ELR (cell line): ENCODE measurements at places on chromosomes 4 and X.
A peak's percentile ranks its signal among the peaks of the same experiment; 100 is the strongest.

GRCh38 chr4:93842601-93843252 is 14.2 kb downstream of the ATOH1 start:
- DNase-seq = no peak

DNA sequence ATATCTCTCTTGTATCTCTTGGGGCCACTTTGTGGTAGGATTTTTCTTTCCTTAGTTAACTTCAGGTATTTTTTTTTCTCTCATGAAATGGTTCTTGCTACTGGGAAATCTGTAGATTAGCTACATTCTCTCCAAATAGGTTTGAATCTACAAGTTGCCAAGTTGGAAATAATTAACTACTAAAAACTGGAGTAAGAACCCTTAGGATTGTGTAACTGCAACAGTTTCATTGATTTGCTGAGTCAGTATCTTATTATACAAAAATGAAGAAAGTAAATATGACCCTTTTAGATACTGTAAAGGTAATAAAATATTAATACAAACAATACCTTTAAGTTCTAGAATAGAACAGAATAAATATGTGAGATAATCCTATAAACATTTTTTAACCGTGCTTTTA is 327.9 kb downstream of the CXXC4 start:
- DNase-seq = no peak

GRCh38 chr4:156169861-156170260 is 216.2 kb upstream of the CTSO start:
- peak; percentile 6 for DNase-seq

GRCh38 chr4:126548890-126549289 is 1083.9 kb upstream of the INTU start:
- no peak for DNase-seq

GRCh38 chrX:74535086-74535407 is 79.4 kb downstream of the RLIM start:
- DNase-seq = no peak

- no peak for DNase-seq
These were observed 19.6 kb downstream of the FAT1 start for GRCh38 chr4:186704057-186704456.

GRCh38 chr4:139955600-139955999 is 198.4 kb downstream of the MAML3 start:
- DNase-seq = no peak

DNA sequence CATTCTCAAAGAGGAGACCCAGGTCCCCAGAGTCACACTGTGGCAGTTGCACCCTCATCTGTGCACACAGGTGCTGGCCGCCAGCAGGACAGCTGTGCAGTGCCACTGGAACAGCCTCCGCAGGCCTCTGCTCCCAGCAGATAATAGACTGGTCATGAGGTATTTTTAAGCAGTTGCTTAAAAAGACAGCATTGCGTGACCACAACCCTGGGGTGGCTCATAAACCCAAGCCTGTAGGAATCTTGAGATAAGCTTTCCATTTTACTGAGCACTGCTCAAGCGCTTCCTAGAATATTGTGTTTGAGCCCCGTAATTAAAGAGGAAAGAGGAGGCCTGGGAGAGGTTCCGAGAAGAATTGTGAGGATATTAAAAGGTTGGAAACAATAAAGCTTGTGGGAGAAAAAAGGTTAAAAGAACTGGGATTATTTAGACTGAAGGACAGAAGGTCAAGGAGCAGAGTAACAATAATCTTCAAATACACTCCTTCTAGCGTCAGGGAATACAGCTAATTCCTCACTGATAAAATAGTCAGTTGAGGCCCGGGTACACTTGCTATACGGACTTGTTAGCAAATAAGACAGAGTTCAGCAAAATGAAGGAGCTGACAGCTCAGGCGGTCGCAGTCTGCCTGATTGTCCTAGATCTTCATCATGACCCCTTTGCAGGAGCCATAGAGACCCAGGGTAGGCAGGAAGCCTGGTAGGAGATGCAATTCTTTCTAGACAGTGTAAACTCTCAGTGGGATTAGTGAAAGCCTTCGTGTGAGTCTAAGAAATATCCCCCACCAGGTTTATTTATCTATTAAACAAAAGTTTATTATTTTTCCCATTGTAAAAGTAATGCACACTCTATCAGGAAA is 86.2 kb upstream of the KIT start:
- DNase-seq = no peak

DNA sequence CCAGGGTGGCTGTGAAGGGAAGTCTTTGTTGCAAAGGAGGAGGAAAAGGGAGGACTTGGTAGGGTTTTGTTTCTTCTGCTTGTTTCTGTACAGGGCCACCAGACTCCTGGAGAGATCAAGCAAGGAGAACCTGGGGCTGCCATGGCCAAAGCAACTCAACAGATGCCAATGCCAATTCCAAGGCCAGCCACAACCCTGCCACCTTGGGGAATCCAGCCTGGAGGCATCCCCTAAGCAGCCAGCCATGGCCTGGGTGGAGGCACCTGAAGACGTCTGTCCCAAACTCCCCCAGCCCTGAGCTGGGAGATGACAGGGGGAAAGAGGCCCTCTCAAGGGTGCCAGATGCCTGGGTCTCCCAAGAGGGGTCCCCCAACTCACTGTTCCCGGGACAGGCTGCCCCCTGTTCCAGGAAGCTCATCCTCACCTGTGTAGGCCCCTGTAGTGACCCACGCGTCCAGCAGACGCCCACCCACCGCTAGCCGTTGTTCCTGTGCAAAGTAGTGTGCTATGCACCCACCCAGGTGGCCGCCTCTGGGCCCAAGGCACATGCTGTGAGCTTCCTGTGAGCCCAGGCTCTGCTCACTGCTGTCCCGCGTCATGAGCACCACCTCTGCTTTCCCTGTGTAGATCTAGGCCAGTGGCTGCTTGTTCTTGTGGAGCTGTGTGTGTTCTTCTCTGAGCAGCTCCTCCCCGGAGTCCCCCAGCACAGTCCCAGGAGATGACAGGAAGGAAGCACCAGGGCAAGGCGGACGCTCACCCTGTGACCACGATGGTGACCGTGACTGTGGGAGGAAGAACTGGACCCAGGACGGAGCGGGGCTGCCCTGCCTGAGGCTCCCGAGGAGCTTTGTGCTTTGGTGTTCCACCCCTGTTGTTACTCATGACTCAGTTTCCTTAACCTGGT is 3.2 kb downstream of the PNMA3 start:
- DNase-seq = no peak

DNA sequence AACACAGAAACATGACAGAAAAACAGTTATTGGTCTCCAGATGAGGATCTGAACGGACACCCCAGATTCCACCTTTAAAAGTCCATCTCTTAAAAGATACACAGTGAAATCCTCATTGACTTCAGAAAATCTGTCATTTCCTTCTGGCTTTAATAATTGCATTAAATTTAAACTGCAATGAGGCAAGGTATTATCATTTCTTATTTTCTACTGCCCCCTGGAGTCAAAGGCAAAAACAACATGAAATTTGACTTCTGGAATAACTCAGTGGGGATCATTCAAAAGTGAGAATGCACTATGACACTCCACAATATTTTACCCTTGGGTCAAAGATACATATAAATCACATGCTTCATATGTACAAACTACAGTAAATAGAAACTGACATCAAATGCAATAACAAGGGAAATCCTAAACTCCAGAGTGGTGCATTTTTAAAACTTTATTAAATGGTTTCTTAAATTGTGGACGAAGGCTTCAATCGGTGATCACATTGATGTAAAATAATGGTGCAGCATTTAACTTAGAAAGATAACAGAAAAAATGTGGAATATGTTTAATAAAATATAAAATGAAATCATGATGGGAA is 56.4 kb upstream of the SPANXN1 start:
- peak; percentile 10 for DNase-seq

GRCh38 chrX:39718981-39719380 is 378.8 kb downstream of the BCOR start:
- no peak for DNase-seq

- DNase-seq = no peak
These were observed 16.0 kb upstream of the FGF2 start for GRCh38 chr4:122810669-122811068.

DNA sequence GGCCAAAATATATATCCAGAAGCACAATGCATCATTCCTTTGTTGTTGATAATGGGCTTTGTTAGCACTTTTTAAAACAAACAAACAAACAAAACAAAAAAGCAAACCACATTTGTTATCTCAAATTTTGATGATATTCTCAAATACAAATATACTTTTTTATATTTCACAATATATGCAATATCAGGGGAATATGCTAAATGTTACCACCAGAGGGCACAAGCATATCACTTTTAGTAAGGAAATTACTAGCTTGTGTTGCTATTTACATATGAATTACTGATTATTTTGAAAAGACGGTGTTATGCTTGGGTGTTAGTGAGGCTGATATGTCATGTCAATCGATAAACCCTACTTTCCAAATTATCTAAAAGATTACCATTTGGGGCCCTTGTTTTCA is 29.1 kb downstream of the RIPPLY1 start:
- peak; percentile 63 for DNase-seq

DNA sequence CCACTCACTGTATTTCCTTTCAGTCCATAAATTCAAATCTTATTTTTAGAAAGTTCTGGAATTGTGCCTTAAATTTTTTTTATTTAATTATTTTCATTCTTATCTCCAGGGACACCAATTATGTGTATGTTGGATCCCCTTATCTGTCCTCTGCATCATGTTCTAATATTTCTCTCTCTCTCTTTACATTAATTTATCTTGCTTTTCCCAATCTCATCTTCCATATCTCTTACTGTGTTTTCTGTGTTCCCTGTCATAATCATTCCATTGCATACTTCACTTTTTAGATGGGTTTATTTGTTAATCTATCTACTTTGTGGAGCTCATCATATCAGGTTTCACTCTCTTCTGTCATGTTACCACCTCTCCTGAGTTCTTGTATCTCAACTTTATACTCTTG is 37.4 kb downstream of the PPP2R2C start:
- no peak for DNase-seq

DNA sequence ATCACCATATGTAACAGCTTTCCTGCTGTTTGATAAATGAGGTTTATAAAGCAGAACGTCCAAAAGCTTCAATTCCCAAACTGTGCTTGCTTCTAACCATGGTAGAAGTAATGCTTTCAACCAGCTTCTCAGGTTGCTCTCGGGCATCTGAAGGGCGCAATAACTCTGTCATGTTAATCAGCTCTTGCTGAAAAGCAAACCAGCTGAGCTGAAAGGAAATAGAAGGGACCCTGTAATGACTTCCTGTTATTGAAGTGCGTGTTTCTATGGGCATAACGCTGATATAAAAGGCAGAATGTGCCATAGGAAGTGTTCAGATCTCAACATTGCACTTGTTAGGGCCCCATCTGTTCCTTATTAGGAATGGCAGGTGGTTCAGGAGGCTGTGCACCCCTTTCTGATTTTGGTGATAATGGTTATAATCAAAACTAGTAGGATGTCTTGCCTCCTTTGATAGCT is 21.2 kb downstream of the HERC3 start:
- DNase-seq = no peak

DNA sequence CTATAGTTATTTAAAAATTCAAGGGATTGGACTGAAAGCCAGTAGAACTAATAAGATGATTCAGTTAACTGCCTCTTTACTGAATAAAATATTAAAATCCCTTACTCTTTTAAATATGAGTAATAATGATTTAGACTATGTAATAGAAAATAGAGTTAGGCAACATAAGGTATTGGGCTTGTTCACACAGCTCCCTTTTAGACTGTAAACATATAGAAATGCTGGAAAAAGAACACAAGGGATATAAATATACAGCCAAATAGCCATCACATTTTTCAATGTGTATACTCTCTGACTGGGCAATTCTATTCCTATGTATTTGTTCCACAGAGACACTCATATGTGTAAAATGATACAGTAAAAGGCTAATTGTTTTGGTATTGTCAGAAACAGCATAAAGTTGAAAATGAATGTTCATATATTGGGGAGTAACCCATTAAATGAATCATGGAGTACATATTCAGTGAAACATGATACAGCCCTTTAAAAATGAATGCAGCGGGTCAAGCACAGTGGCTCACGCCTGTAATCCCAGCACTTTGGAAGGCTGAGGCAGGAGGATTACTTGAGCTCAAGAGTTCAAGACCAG is 129.8 kb downstream of the TBC1D19 start:
- no peak for DNase-seq

DNA sequence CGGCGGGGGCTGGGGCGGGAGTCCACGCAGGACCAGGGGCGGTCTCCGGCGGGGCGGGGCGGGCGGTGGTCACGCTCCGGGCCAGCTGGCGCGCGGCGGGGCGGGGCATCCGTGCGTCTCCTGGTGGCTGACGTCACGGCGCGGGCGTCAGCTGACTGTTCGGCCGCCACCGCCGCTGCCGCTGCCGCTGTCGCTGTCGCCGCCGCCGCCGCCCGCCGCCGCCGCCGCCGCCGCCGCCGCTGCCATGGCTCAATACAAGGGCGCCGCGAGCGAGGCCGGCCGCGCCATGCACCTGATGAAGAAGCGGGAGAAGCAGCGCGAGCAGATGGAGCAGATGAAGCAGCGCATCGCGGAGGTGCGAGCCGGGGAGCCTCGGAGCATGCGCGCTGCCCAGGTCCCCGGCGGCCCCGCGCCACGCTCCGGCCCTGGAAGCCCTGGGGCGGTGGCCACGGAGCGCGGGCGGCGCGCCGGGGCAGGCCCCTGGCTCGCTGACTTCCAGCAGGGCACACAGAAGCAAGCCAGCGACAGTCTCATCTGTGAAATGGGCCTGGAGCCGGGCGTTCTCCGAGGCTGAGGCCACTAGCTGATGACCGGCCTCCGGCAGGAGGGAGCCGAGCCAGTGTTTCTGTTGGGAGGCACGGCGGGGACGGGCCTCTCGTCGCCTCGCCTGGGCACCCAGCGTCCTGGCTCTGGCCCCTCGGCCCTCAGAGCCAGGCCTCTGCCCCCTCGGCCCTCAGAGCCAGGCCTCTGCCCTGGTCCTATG is at the start of gene FAM50A:
FAM50A (plus strand) TSS at position 150 of the 763 bp plus-strand sequence; CDS start at position 245, 95 bp downstream.
- DNase-seq = peak; percentile 73

DNA sequence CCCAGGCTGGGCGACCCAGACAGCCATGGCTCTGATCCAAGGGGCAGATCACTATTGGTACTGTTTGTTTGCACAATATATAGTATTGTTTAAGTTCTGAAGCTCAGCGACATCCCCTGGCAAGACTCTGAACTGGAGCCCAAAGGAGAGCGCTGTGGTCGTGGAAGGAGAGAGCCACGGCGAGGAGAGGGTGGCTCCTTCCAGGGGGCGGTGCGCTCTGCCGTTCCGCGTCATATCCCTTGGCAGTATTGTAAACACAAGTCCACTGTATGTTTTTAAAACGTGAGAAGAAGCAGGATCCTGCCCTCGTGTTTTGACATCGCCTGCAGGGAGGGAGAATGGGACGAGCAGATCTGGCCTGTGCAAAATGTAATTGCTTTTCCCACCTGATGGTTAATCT is 185.5 kb downstream of the RAB28 start:
- DNase-seq = no peak

DNA sequence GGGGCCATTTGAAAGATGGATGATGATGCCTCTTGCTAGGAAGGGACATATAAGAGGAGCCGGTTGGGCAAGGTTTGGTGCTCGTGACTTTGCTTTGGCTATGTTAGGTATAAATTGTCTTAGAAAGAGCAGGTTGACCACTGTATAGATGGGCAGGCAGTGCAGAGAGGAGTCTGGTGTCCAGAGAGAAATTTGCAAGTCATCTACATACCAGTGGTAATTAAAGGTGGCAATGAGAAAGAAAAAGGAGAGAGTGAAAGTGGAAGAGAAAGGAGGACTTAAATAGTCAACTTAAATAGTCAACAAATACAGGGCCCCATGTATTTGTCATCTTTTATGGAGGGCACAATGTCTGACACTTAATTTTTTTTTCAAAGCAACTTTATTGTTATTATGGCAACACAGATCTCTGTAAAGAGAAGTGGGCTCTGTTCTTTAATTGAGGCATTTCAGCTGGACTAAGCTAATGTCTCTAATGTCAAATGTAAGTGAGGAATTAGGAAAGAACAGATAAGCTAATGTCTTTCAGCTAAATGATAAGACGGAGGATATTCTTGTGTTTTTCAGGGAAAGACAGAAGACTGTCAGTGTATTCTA is 75.4 kb upstream of the ANXA3 start:
- no peak for DNase-seq
